ENCODE measurements at places on chromosomes 12 and 14.

- DNase-seq, result no peak
Measured at GRCh38 chr14:23056956-23057756, at the start of gene CDH24. Gene CDH24 (minus strand): TSS chr14:23057520. CDS start chr14:23055733, 1,787 bp downstream.

DNA sequence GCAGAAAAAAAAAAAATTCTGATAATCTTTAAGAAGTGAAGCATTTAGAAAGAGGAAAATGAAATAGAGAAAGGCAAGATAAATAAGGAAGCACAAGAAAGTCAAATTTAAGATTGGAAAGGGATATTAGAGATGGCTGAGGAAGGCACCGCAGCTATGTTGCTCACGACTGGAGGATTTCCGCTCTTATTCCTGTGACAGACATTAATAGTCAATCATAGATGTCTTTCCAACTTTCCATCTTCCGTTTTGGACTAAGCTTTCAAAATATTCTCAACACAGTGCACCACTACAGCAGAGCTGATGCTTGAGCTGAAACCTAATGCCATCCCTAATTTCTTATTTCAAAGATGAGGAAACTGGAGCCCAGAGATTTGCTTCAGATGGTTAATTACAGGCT lies 290.6 kb downstream of the FOXN3 start:
- no peak for DNase-seq

GRCh38 chr12:24997970-24998582 lies 49.2 kb upstream of the BCAT1 start:
- no peak for DNase-seq

GRCh38 chr14:102909911-102910310 lies 12.6 kb upstream of the AMN start:
- DNase-seq, result no peak

DNA sequence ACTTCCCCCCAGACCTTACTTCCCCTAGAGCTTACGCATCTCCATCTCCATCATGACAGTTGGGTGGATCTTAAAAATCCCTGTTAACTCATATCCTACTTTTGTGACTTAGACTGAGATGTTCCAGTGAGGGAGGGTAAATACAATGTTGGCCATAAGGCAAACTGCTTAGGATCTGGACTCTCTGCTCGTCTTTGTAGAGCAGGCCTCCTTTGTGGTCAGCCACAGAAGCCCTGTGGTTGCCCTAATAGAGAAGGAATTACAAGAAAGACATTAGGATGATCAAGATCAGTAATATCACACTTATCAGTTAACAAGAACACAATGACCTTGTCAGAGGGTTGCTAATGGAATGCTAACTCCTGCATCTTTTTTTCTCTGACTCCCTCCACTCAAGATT lies 52.0 kb downstream of the TMEM132C start:
- DNase-seq, result no peak

- DNase-seq, result no peak
Measured at GRCh38 chr14:43803076-43803689, 703.9 kb downstream of the FSCB start.

- no peak for DNase-seq
Measured at GRCh38 chr14:34911209-34912150, 36.3 kb upstream of the BAZ1A start.

GRCh38 chr12:76026643-76027063 lies 4.9 kb downstream of the PHLDA1 start:
- DNase-seq, result no peak

DNA sequence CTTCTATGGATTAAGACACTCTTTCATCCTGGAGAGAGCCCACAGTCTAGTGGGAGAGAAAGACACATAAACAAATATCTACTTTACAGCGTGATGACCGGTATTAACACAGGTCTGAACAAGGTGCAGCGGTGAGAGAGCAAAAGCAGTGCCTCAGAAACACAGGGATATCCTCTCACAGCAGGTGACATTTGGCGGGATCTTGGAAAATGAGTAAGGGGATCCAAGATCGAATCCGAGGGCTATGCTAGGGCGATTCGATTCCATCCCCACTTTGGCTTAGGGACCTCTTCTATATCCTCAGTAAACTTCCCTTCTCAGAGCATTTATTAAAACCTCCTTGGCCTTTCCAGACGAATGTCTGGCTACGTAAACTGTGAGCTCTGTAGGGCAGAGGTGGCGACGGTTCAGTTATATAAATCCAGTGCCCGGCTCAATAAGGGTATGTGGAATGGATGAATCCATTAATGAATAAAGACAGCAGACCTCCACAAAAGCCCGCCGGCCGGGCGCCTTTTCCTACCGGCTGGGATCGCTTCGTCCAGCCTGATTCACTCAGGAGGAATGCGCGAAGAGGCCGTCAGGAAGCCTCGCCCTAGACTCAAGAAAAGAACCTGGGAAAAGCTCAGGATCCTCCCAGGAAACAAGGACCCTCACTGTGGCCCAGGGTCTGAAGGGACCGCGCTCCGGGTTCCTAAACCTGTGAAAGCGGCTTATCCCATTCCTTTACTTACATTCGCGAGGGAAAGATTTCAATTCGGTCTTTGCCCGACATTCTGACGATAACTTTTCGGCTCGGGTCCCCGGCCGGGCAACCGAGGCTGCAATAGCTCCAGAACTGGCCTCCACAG lies 455 bp downstream of the ATP6V1D start:
- DNase-seq, result no peak

DNA sequence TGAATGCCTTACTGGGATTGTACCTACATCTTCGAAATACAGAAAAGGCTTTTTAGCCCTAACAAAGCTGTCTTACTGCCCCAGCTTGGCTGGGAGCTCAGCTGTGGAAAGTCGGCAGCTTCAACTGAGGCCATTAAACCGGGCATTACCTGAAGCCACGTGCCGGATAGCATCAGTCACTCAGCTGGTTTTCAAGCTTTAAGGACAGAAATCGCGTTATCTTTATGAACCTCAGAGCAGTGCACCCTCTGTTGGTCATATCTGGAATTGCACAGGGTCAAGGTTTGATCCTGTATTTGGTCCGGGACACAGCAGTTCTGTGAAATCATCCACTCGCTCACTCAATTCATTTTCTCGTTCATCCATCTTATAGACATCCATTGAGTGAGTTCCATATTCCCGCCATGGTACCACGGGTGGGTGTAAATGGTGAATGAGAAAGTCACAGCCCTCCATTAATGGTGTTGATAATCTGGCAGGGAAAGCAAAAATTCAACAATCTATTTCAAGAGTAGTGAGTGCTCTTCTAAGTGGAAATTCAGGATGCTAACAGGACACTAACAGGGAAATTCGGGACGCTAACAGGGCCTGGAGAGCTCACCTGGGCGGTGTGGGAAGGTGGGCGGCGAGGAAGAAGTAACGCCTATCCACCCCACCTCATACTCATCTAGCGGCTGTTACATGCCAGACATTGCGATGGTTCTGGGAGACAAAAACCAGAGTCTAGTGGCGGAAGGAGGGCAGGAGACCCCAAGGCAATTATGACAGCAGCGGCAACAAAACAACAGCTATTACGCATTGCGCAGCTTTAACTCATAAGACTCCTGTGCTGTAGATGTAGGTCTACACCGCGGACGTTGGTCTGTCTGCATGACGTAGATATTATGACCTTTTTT lies 60.6 kb upstream of the TCL1A start:
- no peak for DNase-seq

DNA sequence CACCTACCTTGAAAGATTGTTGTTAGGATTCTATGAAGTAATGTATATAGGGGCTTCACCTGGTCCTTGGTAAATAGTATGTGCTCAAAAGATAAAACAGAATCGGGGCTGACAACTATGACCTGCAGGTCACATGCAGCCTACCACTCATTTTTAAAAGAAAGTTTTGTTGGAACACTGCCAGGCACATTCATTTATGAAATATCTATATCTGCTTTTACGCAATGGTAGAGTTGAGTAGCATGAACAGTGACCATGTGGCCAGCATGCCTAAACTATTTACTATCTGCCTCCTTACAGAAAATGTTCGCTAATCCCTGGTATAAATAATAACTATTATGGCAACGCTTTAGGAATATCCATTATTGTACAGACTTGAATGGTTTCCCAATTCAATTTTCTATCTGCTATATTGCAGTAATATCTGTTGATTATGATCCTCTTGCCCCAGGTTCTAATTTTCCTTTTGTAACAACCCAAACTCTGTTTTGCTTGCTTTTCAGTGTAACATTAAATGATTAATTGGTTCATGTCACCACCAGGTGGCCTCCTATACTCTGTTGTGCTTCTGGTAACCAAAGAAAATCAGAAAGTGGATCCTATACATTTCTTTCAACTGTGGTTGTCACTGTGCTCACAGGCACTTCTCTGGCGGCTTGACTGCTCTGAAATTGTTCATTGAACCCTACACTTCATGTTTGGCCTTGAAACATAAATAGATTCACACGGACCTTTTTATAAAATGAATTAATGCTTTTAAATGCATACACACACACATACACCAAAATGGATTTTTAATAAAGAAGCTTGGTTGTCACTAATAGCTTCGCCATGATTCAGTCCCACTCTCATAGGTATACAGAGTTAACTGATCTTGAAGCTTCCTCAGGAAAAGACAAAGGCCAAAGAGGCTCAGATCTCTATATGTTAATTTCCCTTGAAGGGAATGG lies 227.7 kb upstream of the NPAS3 start:
- no peak for DNase-seq

GRCh38 chr14:77302926-77303325 lies 17.8 kb downstream of the POMT2 start:
- no peak for DNase-seq

- no peak for DNase-seq
Measured at GRCh38 chr14:54202288-54202687, 194.5 kb upstream of the CDKN3 start.

GRCh38 chr12:94055528-94055927 lies 92.8 kb upstream of the PLXNC1 start:
- DNase-seq, result no peak

GRCh38 chr12:75844985-75845384 lies 186.6 kb downstream of the PHLDA1 start:
- DNase-seq, result no peak

- DNase-seq, result no peak
Measured at GRCh38 chr12:75978677-75979076, 52.9 kb downstream of the PHLDA1 start.

DNA sequence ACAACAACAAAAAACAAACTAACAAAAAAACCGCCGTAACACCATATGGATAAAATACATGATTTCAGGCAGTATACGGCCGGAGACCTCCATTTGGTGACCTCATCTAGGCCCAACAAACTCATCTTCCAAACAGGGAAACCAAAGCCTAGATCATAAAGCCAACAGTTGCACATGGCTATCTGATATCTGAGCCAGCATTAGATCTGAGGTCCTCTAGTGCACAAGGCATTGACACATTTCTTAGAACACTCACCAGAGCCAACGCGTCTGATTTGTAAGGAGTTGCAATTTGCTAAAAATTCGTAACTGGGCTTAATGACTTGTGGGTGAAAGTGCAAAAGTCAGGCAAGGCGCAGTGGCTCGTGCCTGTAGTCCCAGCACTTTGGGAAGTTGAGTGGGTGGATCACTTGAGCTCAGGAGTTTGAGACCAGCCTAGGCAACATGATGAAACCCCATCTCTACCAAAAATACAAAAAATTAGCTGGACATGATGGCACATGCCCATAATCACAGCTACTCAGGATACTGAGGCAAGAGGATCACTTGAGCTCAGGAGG lies 42.0 kb upstream of the NUDT4 start:
- DNase-seq, result no peak

GRCh38 chr12:4307593-4308333 lies 13.2 kb upstream of the TIGAR start:
- no peak for DNase-seq

GRCh38 chr14:68630081-68630571 lies 162.7 kb downstream of the ZFP36L1 start:
- no peak for DNase-seq

DNA sequence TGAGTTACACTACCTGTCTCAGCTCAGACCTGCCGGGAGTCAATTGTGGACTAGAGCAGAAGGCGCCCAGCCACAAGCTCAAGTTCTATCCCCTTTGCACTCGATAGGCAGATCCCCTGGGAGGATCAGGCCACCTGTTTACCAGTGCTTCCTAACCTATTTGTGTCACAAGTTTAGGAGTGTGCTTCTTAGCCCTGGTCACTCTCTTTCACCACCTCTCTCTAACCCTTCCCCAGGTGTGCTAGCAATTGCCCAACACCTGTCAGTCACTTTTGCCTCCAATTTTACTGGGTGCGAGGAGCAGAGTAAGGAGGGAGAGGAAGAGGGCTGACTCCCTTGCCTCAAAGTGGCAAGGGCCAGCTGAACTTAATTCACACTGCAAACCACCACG lies 745 bp upstream of the NAA30 start:
- DNase-seq, result no peak

DNA sequence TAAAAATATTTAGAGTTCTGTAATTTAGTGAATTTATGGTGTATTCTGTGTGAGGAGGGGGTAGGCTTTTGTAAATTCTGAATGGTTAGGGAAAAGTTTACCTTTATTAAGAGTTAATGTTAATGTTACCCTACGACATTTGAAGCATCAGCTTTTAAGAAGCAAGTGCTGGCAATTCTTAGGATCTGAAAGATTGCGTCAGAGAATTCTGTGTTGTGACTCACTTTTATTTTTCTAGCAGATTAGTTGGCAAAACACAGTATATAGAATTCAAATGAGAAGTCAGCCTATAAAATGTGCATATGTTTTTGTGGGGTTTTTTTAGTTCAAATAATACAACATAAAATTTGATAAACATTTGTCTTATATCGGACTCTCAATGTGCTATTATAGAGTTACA lies 97.6 kb downstream of the RAD52 start:
- DNase-seq, result no peak

DNA sequence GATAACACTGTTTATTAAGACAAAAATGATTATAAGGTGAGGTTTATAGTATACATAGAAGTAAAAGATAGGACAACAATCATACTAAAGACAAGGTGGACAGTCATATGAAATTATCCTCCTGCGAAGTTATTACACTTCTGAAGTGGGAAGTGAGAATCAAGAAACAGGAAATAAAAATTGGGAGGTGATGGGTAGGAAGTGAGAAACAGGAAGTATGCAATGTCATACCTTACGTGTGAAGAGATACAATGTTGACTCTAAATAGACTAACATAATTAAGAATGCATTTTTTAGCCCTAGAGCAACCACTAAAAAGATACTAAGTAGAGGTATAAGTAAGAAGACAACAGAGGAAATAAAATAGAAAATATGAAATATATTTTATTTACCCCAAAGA lies 43.7 kb downstream of the GRIN2B start:
- DNase-seq, result no peak

DNA sequence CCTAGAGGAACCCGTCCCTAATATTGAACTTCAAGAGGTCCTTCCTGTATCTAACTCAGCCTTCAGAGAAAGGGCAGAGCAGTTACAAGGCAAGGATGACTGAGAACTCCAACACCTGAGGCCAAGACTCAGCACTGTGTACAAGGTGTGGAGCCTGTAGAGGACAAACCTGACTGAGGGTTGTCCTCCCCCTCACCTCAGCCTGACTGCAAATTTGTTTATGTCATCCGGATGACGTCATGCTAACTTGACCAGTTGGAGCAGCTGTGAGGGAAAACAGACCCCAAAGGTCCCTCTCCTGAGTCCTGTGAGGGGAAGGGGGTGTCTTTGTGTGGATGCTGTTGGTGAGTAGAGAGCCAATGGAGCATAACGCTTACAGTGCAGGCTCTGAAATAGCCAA lies 4.3 kb downstream of the CRACR2A start:
- no peak for DNase-seq

All from thoracic aorta (tissue), 2 donors.